A549 treated with Hydrocortisone at 1 μM for 4 hours (cell line): ENCODE measurements at places on chromosomes 3 and 15. TPM values are rescaled to one million over a fixed set of nuclear protein-coding genes. Genes with fewer than 3 reads are reported as not detected.

INKA1 gene
- total RNA-seq = 1.7 to 2.8 TPM (median 2.4 TPM) in 5 replicates

P3H2 gene
- total RNA-seq = 28.0 to 47.3 TPM (median 34.5 TPM) in 5 replicates

SRPRB gene
- 48.9 to 73.6 TPM (median 55.3 TPM) in 5 replicates for total RNA-seq

IQCF5 gene
- total RNA-seq = not detected in 5 replicates

CPNE9 gene
- 0.10 to 0.30 TPM (median 0.18 TPM) in 5 replicates for total RNA-seq

HYAL1 gene
- total RNA-seq = 0.30 to 0.69 TPM (median 0.47 TPM) in 5 replicates

LYSMD4 gene
- total RNA-seq = 2.9 to 4.5 TPM (median 4.1 TPM) in 5 replicates

SLC27A2 gene
- 32.9 to 36.8 TPM (median 34.0 TPM) in 5 replicates for total RNA-seq

RAD51 gene
- 17.6 to 20.1 TPM (median 18.0 TPM) in 5 replicates for total RNA-seq
